ENCODE measurements at places on chromosomes 11 and 22.

DNA sequence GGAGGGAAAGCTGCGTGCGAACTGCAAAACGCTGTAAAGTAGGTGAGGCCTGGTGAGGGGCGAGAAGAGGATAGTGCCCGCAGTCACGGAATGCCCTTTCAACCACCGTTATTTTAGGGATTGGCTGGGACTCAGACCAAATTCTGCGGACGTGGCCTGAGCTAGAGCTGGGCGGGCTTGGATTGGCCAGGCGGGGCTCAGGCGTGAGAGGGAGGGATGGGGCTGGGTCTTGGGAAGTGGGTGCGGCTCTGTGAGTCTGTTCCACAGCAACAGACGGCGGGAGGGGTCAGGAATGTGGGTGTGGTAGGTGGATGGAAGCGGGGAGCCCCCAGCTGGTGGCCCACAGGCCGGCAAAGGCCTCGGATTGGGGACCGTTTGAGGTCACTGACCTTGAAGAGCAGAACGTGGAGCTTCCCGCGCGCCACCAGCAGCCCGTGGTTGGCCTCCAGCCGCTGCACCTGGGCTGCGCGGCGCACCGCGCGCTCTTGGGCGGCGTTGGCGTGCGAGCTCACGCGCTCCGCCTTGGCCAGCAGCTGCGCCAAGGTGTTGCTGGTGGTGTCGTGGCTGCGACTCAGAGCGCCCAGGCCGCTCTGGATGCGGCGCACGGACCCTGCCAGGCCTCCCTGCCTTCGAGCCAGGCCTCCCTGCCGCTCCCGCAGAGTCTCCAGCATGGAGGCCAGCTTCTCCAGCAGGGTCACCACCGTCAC lies 444 bp downstream of the CAVIN3 start:
- no peak for DNase-seq

- no peak for DNase-seq
These were observed 99.6 kb downstream of the FAM181B start for GRCh38 chr11:82634091-82634490.

- DNase-seq: no peak
These were observed 56.0 kb downstream of the ZBTB16 start for GRCh38 chr11:114115451-114115928.

DNA sequence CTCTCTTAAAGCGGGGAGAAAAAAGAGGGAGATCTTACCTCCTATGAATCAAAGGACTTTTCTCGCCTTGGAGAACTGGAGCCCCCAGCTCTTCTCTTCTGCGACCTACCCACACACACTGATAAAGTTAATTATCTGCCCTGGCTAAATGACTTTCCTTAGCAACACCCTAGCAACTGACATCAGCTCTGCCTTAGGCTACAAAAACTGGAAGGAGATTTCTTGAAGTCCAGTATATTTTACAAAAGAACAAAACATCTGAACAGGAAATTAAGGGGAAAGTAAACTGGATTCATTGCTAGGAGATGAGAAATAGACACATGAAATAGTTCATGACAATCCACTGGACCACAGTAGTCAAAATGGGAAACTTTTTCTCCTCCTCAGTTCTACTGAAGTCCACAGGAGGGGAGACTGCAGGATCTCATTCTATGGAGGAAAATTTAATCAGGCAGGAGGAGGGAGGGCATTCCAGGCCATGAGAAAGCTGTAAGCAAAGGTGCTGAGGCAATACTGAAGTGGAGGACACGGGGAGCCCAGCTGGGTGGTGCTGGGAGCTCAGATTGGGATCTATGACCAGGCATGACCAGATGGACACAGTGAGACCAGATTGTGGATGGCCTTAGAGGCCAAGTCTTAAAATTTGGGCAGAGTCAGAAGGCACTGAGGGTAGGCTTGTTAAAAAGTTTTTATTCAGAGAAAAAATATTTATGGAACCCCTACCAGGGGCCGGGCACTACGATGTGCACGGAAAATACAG lies 3.7 kb upstream of the SPON1 start:
- no peak for DNase-seq

DNA sequence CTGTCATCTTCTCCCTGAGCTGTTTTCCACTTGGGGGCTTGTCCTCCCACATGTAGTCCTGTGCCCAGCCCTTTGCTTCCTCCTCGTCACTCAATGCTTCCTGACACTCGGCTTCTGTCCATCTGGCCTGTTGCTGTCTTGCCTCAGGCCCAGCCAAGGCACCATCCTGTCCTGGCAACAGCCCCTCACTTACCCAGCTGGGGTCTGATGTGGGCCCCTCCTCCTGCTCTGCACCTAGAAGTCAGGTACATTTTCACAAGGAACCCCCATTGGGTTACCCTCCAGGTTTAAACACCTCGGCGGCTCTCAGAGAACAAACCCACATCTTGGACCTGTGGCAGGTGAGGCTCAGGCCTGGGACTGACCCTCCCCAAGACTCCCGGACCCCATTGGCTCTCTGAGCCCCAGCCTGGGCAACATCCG lies 784.8 kb downstream of the TBC1D22A start:
- DNase-seq: no peak

GRCh38 chr11:19829109-19829837 lies 116.6 kb downstream of the NAV2 start:
- DNase-seq: no peak

DNA sequence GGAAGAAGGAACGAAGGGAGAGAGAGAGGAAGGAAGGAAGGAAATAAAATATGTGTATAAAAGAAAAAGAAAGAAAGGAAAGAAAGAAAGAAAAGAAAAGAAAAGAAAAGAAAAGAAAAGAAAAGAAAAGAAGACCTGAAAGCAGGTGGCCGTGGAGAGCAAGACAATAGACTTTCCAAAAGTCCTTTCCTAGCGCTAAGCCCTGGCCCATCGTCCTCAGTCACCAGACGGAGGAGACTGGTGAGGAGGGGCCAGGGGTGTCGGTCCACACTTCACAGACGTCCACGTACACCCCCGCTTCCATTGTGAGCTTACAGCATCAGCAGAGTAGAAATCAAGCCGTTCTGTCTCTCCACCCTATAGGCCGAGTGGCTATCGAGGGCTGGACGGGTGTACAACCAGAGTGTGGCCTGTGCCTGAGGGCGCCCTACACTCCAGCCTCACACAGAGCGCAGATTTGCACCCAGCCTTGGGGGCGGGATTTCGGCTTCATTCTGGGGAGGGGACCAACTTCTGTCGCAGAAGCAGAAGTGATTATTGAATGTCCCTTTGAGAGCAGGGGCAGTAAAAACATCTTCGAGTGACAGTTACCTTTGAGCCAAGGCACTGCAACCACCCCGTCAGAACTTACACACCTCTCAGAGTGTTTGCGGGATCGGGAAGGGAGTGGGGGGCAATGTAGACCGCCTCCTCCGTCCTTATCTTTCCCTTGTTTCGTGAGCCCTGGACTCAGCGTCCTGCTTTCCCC lies 2.0 kb upstream of the BSX start:
- no peak for DNase-seq

DNA sequence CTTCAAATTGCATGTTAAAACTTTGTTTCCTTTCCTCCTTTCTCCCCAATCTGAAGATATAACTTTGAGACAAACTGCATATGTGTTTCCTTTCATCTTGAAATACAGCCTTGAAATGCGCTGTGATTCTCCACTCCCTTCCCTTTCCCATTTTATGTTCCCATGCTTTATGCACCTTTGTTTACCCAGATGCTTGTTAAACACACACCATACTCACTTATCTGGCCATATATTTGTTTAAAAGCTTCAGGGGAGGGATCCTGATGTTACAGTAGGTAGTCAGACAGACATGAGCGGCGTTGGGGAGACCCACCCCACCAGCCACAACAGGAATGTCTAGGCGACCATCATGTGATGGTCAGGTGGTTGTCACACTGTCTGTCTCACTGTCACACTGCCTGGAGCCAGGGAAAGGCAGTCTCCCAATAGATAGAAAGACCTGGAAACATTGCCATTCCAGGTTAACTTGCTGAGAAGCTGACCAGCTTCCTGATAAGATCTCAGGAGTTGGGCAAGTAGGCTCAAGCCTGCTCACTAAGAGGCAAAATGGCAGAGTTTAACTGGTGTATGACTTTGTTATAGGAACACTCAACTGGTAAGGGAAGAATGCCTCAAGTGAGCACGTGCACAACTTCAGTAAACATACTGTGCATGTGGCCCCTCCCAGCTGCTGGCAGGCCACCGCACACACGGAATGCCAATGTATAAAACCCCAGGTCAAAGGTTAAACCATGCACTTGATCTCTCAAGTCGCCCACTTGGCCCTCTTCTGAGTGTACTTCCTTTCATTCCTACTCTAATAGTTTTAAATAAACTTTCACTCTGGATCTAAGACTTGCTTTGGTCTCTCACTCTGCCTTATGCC lies 23.5 kb upstream of the MSANTD2 start:
- no peak for DNase-seq
